ENCODE measurements at places on chromosomes 7 and 10. TPM values are rescaled to one million over a fixed set of nuclear protein-coding genes. Genes with fewer than 3 reads are reported as not detected.

Gene HOXA4
- not detected for total RNA-seq

Gene FAM25G
- total RNA-seq = not detected

Gene HTR7
- not detected for total RNA-seq

Gene BLOC1S2
- total RNA-seq = 62.0 TPM

Gene KCND2
- not detected for total RNA-seq

Gene IL2RA
- total RNA-seq = 989 TPM

Gene ABCB4
- not detected for total RNA-seq

Gene MINDY3
- total RNA-seq = 16.3 TPM

- DNase-seq = no peak
Measured at GRCh38 chr10:34734918-34735317, 80.2 kb downstream of the PARD3 start.

GRCh38 chr7:9657257-9657656 lies 1223.8 kb downstream of the NXPH1 start:
- DNase-seq = no peak

- DNase-seq = peak; percentile 79
Measured at GRCh38 chr10:79292891-79293746, 54.1 kb upstream of the PPIF start.

- no peak for DNase-seq
Measured at GRCh38 chr10:69955897-69956740, 96.5 kb upstream of the MACROH2A2 start.

DNA sequence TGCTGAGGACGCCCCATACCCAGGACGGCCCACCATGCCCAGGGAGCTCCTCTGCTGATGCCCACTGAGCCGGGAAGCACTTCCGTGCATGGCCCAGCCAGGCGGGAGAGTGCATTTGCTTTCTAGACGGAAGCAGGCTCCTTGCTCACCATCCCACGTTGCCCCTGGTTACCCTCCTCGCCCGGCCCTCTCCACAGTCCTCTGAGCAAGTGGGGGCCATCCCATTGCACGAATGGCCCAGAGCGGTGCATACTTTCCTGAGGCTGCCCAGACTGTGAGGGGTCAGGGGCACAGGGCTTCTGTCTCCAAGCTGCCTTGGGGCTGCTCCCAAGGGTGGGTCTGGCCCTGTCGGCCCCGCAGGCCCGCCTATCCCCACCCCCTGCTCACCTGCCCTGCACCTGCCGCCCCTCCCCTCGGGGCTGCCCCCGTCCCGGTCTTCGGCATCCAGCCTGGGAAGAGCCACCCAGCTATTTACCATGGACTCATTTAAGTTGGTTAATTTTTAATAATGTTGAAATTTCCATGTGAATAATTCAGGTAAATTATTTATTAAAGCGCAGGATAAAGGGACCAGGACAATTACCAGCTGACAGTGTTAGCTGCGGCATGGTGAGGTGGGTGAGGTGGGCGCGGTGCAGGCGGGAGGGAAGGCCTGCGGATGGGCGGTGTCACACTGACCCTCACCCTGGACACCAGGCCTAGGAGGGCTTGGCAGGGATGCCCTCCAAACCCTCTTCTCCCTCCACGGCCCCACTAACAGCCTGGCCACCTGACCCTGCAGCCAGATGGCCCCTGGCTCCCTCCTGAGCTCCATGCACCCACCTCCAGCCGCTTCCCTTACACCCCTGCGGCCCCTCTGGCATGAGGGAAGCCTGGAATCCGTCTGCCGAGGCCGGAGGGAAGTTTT lies 104.4 kb downstream of the MICALL2 start:
- no peak for DNase-seq

- no peak for DNase-seq
Measured at GRCh38 chr10:109886037-109886780, 37.1 kb downstream of the XPNPEP1 start.

DNA sequence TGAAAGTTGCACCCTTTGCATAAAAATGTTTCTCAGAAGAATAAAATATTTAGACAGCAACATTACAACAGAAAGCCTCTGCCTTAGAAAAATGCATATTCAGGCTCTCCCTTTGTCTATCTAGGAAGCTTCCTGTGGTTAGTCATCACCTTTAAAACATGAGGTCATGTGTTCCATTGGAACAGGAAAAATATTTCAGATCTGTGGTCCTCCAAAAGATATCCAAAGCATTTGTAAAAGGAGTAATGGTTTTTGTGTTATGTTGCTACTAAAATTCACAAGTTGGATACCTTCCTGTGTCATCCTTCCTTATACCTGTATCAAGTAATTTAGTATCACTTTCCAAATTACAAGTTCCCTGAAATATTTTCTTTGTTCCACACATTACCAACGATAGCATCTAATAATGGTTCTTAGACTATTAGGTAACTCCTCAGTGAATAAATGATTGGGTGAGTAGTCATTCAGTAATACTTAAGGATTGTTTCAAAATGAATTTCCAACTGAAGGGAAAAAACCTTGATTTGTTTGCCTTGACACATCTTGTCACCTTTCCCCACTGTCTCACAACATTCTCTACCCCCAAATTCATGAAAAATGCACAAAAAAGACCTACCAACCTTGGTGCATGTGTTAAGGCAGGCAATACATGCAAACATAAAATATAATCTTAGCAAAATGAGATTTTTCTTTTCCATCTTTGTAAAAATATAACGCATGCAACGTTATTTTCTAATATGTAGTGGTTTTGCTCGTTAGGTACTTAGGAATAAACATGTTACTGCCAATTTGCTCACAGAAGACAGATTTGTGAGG lies 19.7 kb upstream of the RHOBTB1 start:
- DNase-seq = no peak

DNA sequence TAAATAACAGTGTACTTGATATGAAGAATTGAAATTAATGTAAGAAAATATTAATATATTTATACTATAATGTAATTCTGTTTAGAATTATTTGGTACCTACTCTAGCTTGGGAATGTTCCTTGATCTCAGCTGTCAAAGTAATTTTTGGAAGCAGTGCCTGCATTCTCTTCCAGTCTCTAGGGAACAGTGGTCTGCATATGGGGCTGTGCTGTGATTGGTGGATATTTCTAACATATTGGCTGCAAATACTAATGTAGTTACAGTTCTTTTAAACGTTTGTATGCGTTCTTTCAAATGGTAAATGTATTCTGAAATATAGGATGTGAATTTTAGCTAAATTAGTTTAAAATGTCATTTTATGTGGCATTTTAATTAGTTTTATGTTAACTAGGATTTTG lies 87.2 kb downstream of the PHF14 start:
- no peak for DNase-seq

DNA sequence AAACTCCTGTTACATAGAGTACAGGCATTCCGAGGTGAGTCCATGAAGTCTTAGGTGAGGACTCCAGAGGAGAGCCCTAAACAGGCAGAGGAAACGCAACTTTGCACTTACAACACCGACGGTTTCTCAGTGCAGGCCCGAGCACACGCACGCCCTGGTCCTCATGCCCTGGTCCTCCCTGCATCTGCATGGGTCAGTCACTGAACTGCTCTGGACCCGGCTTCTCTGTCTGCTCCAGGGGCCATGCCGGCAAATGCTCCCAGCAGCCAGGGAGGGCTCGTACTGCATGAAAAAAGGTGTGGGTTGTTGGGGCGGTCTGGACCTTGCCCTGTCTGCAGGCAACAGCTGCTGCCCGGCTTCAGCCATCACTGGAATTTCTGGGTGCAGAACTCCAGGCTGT lies 317.3 kb upstream of the SHH start:
- DNase-seq = no peak
